ENCODE measurements at places on chromosomes 2 and 18. TPM values are rescaled to one million over a fixed set of nuclear protein-coding genes. Genes with fewer than 3 reads are reported as not detected.
A peak's percentile ranks its signal among the peaks of the same experiment; 100 is the strongest.

- no peaks in the 10 kb centered on the region for H3K4me1 ChIP-seq
- H3K27me3 ChIP-seq = no peaks in the 10 kb centered on the region
- no peak overlapping the region for H3K27ac ChIP-seq
- no peak overlapping the region for H3K4me3 ChIP-seq
- H3K36me3 ChIP-seq = no peaks in the 10 kb centered on the region
These were observed 149.7 kb upstream of the CAPN13 start for GRCh38 chr2:30956995-30957394.

DNA sequence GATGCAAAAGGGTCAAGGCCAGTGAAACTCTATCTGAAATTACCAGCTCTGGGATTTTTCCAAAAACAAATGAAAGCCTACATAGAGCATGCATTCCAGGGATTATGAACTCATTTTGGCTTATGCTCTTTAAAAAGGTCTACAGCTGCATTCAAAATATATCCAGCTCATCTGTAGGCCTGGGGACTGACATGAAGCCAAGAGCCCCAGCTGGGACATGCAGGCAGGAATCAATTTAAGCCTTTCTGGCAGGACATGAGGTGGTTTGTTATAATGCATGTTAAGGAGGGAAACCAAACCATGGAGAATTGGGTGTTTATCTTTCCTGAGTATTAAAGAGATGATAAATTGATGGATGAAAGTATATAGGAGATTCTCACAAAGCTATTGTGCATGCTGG is 164.5 kb downstream of the RBM43 start:
- no peaks in the 10 kb centered on the region for H3K36me3 ChIP-seq
- no peak for DNase-seq
- H3K27ac ChIP-seq = no peak overlapping the region
- no peaks in the 10 kb centered on the region for H3K27me3 ChIP-seq
- H3K4me3 ChIP-seq = no peak overlapping the region
- no peaks in the 10 kb centered on the region for H3K4me1 ChIP-seq

DNA sequence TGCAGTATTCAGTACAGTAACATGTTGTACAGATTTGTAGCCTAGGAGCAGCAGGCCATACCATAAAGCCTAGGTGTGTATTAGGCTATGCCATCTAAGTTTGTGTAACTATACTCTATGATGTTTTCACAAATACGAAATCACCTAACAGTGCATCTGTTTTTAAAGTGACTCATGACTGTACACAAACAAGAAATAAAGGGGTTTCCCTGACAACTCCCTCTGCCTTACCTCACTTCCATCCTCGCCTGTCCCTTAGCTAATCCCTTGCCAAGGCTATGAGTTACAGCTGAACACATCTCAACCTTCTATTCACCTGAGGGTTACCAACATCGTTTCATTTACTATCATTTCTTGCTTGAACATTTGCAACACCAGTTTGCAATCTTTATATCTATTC is 78.6 kb upstream of the RPRM start:
- H3K27me3 ChIP-seq = no peaks in the 10 kb centered on the region
- no peaks in the 10 kb centered on the region for H3K36me3 ChIP-seq
- H3K4me3 ChIP-seq = no peak overlapping the region

- no peaks in the 10 kb centered on the region for H3K36me3 ChIP-seq
- H3K27me3 ChIP-seq = no peaks in the 10 kb centered on the region
- no peak for DNase-seq
- H3K27ac ChIP-seq = no peak overlapping the region
These were observed 248.9 kb downstream of the MYCN start for GRCh38 chr2:16189029-16189835.

GRCh38 chr2:223053484-223054192 is 1.6 kb downstream of the KCNE4 start:
- no peaks in the 10 kb centered on the region for H3K36me3 ChIP-seq
- H3K27me3 ChIP-seq = no peaks in the 10 kb centered on the region
- H3K4me3 ChIP-seq = peak overlapping the region; percentile 59
- H3K4me1 ChIP-seq = peaks cover 7% of the 10 kb centered on the region

XDH gene
- not detected for total RNA-seq

LIMS1 gene
- 57.8 TPM for total RNA-seq

VRK2 gene
- total RNA-seq = 23.7 TPM
